ENCODE measurements at places on chromosomes 2 and 18.

DNA sequence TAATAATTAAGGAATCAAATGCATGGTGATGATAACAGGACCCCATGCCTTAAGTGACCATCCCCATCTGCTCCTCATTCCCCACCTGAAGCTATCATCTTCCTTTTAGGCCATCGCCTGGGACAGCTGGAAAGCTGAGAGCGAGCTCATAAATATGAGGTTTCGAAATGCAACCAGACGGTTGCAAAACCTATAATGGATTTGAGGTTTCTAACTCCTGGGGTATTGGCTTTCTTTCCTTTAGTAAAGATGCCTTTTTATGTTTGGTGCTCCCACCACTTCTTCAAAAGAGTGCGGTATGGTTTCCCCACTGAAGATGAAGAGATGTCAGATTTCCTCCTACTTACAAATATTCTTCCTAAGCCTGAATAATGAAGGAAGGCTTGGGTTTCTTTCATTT lies 1589.5 kb upstream of the PIK3C3 start:
- DNase-seq: no peak

DNA sequence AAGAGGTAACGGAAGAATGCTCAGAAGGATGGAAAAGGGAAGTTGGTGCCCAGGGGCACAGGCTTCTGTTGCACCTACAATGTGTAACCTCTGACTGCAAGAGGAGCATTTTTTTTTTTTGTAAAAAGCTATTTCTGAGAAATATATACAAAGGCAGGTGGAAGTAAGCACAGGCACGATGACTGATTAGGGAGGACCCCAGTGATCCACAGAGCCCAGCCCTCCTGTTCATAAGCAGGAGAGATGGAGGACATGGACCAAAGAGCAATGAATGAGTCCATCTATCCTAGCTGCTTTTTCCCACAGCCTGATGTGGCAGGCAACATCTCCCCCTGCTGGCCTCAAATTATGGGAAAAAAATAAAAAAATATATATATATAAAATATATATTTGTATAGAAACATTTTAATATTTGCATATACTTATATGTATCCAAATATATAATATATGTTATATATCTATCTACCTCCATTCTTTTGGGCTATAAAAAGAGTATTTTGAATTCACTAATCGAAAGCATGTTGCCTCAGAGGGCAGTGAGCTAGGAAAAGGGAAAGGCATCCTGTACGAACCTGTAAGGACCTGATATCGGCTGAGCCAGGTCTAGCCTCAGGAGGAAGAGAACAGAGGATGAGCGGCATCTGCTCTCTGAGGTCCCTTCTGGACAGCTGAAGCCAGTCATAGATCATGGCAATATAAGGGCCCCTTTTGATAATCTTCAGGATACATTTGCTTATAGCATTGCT lies 166.0 kb upstream of the STK17B start:
- DNase-seq: peak; percentile 49

GRCh38 chr2:200509235-200509611 lies 645 bp downstream of the KCTD18 start:
- DNase-seq: peak; percentile 14

DNA sequence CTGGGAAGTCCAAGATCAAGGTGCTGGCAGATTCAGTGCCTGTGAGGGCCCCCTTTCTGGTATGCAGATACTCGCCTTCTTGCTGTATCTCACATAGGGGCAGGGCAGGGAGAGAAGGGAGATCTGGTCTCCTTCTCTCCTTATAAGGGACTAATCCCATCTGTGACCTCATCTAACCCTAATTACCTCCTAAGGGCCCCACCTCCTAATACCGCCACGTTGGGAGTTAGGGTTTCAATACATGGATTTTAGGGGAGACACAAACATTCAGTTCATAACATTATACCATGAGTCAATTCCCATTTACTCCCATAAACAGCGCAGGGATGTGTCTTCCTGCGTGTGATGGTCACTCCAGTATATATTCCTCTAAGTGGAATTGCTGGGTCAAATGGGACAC lies 73.8 kb upstream of the TXNDC2 start:
- DNase-seq: no peak

DNA sequence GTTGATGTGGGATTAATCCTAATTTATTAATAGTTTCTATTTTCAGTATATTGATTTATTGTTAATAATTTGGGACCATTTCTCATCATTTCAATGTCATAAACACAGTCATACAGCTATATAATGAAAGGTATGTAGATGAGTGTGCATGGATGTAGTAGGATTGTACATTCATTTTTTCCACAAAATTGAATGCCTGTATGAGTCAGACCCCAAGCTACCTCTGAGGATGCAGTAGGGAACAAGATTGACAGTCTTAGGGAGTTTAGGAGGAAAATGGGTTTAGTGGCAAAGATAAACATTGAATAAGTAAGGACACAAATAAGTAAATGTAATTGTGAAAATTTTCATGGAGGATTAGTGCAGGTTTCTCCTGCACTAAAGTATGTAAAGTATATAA lies 14.1 kb upstream of the TMEFF2 start:
- DNase-seq: no peak

DNA sequence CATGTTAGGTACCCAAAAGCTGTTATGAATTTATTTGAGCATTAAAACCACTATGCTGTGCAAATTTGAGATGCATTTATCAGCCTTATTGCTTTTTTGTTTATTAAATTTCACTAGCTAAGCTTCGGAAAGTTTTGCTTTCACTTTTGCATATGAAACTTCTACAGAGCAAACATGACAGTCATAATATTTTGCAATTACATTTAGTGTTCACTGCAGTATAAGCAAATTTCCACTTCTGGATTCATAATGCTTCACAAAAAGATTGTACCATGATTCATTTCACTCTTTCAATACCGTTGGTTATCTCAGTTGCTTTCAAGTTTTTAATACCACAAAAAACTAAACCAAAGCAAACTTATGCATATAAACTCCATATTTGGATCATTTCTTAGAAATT lies 228.7 kb upstream of the SLC8A1 start:
- DNase-seq: no peak

- DNase-seq: no peak
Observed at GRCh38 chr2:158518084-158518483, 61.3 kb downstream of the PKP4 start.

GRCh38 chr18:6901286-6901926 lies 171.9 kb downstream of the ARHGAP28 start:
- peak; percentile 48 for DNase-seq

DNA sequence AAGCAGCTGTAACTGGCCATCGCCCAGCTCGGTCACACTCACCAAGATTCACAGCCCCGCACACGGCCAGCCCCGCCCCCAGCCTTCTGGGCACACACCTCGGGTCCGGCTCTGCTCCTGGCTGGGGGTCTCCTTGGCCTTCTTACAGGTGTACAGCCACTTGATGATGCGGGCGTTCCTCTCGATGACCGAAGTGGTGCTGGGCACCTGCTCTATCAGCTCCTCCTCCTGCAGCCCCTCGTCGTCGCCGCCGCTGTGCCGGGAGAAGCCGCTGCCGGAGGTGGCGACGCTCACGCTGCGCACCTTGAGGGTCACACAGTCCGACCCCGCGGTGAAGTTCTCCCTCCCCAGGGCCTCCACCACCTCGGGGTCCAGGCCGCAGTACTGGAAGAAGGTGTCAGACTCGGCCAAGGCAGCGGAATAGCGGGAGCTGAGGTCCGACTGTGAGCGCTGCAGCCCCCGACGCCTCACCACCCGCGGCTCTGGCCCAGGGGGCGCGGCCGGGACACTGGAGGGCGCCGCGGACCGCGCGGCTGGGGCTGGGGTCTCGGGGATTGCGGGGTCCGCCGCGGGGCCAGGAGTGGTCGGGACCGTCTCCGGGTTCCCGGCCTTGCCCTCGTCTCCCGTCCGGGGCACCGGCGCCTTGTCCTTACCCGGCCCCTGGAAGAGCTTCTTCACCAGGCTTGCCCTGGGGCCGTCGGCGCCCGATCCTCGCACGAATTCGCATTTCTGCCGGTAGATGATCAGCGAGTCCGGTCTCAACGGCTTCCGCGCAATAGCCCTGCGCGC lies 769 bp downstream of the FAM110C start:
- DNase-seq: peak; percentile 25

DNA sequence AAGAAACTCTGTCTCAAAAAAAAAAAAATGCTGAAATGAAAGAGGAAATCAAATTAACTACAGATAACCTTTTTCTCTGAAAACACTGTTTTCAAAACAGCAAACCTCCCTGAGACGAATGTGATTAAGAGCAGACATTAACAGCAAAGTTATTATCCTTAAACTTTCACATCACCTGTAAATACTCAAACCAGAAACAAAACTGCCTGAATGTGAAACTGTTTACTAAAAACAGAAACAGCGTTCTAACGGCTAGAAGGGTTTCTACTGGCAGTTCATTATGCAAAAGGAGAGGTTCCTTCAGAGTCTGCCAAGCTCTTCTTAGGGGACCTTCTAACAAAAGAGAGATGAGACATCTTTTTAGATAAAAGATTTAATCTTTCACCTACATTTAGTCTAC lies 45.9 kb downstream of the PNO1 start:
- DNase-seq: no peak

DNA sequence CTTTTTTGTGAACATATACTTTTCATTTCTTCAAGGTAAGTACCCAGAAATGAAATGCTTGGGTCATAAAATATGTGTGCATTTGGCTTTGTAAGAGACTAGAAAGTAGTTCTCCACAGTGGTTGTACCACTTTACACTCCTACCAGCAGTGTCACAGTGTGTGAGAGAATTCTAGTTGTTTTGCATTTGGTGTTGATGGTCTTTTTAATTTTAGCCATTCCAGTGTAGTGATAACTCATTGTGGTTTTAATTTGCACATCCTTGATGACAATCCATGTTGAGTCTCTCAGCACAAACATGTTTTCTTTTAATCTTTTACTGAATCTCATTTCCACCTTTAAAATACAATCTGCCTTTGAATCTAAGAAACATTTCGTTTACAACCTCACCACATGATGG lies 402.5 kb upstream of the ETAA1 start:
- no peak for DNase-seq

GRCh38 chr18:10604182-10604581 lies 78.4 kb downstream of the NAPG start:
- DNase-seq: no peak

GRCh38 chr2:232299084-232299483 lies 79.5 kb upstream of the ALPP start:
- DNase-seq: no peak

DNA sequence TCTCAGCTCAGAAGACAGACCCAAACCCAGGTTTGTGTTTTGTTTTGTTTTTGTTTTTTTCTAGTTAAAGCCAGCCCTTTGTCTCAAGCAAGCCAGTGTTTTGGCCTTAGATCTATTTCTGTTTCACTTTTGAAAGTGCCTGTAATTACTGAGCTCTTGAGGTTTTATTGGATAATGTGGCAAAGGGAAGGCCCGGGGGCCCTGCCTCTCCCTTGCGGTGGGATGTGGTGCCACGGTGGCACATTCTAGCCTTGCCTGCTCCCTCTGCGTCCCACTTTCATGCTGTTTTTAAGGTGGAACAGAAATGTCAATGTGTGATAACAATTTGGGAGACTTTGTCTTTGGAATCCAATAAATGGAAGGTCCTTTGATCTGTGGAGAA lies 2.5 kb downstream of the HPCAL1 start:
- DNase-seq: peak; percentile 48

DNA sequence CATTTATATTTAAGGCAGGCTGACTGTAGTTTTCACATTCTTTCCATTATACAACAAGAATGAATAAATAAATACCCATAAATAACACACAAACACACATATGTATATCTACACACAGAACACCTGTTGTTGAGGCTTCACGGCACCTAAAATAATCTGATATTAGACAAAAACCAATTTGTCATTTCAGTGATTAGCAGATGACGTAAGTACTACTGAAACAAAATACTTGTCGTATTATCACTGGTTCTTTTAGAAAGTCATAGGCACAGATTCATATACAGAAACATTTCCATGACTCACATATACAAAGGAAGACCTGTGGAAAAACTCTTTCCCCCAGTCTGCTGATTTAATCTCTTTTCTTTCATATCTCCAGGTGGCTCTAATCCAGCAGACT lies 1113.4 kb upstream of the FANCL start:
- no peak for DNase-seq

DNA sequence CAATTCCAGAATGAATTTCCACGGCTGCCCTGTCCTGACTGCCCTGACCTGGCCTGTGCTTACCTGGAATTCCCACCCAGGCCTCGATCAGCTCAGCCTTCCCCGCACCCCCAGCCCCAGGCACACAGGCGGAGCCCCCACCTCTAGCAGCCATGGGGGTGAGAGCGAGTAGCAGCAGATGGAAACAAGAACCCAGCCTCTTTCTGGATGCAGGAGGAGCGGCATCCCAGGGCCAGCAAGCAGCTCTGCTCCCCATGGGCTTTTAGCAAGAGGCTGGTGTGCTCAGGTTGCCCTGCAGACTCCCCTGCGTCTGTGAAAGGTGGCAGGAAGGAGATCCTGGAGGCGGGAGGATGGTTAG lies 101.8 kb downstream of the TPO start:
- DNase-seq: no peak

- no peak for DNase-seq
Observed at GRCh38 chr2:150090031-150090430, 397.4 kb downstream of the RND3 start.

DNA sequence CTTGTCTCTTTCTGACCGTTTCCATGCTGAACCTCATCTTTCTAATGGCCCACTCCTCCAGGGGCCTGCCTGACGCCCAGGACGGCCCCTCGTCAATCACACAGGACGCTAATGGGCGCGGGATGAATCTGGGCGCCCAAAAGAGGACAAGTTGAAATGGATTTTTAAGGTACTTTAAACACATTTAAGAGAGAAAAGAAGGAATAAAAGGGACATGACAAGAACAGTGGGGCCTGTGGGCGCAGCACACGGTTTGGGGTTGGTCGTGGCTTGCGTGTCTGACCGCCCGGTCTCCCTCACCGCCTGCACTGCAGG lies 607 bp upstream of the UBE2F start:
- no peak for DNase-seq

GRCh38 chr2:48175254-48175653 lies 269.0 kb upstream of the FBXO11 start:
- no peak for DNase-seq

GRCh38 chr18:67730886-67731285 lies 214.4 kb upstream of the DSEL start:
- peak; percentile 87 for DNase-seq

GRCh38 chr2:47016172-47016913 lies 100.7 kb upstream of the MCFD2 start:
- peak; percentile 95 for DNase-seq

- no peak for DNase-seq
Observed at GRCh38 chr2:202360646-202361045, 15.5 kb upstream of the BMPR2 start.

DNA sequence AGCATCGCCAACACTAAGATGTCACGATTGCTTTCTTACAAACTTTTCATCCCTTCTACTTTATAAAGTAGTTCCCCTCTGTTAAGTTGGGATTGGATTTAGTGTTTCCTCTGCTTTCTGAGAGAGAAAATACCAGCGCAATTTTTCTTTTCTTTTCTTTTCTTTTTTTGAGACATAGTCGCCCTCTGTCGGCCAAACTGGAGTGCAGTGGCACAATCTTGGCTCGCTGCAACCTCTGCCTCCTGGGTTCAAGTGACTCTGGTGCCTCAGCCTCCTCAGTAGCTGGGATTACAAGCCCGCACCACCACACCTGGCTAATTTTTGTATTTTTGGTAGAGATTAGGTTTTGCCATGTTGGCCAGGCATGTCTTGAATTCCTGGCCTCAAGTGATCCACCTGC lies 9.0 kb downstream of the RELCH start:
- no peak for DNase-seq

Measured in kidney tubule cell (primary cell).